Femur (tissue), 1 donor: ENCODE measurements at places on chromosomes 16 and 17.

DNA sequence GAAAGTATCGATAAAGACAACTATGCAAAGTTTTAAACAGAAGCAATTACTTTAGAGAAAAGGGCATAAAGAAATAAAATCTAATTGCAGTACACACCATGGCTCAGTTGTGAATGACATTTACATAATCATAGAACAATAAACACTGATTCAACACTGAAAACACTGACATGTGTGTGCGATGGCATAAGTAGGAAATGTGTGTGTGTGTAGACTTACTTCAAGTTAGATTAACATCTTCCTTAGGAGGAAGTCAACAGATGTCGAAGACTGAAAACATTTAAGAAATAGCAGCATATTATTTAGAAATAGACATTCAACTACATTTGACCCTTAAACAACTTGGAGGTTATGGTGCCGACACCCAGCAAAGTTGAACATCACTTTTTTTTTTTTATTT lies 172.4 kb downstream of the STX8 start:
- DNase-seq: no peak

GRCh38 chr17:37255432-37255831 lies 120.4 kb upstream of the C17orf78 start:
- no peak for DNase-seq

DNA sequence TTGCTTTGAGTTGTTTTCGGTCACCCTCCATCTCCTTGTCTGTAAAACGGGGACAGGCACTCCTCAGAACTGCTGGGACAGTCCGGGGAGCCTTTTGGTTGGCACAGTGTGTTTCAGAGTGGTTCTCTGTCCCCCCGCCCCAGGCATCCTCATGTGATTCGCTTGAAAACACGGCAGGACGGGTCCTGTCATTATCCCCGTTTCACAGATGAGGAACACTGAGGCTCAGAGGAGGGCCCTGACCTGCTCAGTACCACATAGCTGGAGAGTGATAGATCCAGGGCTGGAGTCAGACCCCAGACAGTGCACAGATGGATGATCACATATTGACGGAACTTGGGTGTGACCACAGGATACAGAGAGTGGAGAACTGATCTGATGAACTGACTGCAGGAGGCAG lies 13.5 kb upstream of the ADGRG1 start:
- no peak for DNase-seq

- DNase-seq: peak; percentile 56
These were observed 34.1 kb upstream of the ELAC2 start for GRCh38 chr17:13051915-13052314.

GRCh38 chr17:8555062-8555461 lies 75.5 kb downstream of the MYH10 start:
- DNase-seq: no peak

DNA sequence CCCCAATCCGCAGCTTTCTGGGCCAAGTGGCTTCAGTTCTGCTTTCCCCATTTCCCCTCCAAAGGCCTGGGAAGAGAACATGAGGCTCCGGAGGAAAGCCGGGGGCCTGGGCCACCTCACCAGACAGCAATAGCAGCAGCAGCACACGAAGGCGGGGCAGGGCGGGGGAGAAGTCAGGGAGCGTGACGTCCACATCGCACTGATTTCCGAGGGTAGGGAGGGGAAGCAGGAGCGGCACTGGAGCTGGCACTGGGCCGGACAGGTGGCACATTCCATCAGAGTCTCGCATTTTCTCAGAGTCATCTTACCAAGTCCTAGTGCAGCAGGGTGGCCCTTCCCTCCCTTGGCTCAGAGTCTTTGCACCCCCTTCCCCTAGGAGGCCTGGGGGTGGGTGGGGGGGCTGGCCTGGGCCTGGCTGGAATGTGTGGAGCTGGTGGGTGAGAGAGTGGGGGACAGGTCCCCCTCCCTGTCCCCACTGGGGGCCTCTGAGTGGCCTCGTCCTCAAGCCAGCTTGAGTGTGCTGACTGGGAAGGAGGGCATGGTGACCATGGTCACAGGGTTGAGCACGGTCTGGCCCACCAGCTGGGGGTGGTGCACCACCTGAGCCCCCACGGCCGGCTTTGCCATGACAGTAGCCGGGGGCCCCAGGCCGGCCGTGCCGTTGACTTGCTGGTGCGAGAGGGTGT lies 14.3 kb downstream of the MNT start:
- DNase-seq: no peak
